Fibroblast of the conjunctiva (primary cell): ENCODE measurements at places on chromosomes 12 and 14.

- DNase-seq: no peak
These were observed 25.8 kb downstream of the LIMA1 start for GRCh38 chr12:50257236-50258166.

GRCh38 chr14:28570391-28570790, 196.2 kb upstream of the FOXG1 start:
- DNase-seq: no peak

DNA sequence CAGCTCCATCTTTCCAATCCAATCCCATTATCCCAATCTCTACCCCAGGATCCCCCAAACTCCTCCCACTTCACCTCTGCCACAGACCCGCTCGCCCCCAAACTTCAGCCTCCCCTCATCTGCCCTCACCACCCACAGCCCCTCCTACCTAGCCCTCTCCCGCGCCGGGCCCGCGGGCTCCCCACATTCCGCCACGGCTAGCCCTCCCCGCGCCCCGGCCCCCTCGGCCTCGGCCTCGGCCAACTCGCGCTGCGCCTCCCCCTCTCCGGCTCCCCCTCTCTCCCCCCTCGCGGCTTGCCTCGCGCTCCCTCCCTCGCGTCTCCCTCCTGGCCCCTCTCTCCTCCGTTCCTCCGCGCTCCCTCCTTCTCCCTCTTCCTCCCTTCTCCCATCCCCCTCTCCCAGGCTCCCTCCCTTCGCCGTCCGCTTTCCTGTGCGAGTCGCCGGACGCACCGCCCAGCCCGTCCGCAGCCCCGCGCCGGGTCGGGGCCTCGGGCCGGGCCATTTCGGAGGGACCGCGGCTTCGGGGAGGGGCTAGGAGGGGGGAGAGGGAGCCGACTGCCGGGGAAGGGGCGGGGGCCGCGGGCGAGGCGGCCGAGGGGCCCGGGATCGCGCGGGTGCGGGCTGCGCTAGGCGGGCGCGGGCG, at the start of gene ATN1:
TSS of gene ATN1 (plus strand) at position 581 of the 643 bp plus-strand sequence. CDS start 6,043 bp downstream, outside the sequence.
- DNase-seq: peak; percentile 70

DNA sequence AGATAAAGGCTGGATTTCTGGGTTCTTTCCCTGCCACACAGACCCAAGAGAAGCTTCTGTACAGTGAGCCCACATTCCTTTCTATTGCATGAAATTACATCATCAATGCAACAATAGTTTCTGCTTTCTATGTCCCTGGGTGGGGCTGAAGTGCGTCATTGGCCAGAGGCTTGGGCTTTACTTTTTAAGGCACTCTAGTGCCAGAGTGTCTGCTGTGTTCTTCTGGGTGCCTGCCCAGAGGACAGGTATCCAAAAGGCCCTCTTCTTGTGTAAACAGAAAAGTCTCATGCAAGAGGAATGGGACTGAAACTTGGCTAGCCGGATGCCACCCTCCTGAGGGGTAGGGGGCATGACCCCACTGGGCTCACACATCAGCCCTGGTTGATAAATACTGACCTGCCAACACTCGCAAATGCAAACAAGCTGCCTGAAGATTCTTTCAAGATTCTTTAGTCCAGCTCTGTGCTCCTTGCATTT, 5.9 kb downstream of the KRT86 start:
- DNase-seq: peak; percentile 96

DNA sequence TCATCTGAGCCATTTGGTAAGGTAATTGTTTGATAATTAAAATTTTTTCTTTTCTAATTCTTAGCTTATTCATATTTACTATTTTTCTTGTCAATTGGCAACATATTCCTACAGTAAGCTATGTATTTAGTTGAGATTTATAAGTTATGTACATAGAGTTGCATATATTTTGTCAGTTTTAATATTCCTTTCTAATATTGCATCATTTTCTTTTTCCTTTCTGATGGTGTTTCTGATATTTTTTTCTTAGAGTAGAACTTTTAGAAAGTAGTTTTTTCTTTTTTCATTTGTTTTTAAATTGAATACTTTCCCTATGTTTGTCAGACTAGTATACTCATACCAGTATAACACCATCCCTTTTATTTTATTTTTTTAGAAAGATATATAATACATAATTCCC, 131.3 kb downstream of the TTC6 start:
- no peak for DNase-seq

GRCh38 chr14:81246461-81247270, 25.9 kb upstream of the GTF2A1 start:
- DNase-seq: peak; percentile 80

- no peak for DNase-seq
These were observed 356.4 kb upstream of the SEL1L start for GRCh38 chr14:81890020-81890419.

DNA sequence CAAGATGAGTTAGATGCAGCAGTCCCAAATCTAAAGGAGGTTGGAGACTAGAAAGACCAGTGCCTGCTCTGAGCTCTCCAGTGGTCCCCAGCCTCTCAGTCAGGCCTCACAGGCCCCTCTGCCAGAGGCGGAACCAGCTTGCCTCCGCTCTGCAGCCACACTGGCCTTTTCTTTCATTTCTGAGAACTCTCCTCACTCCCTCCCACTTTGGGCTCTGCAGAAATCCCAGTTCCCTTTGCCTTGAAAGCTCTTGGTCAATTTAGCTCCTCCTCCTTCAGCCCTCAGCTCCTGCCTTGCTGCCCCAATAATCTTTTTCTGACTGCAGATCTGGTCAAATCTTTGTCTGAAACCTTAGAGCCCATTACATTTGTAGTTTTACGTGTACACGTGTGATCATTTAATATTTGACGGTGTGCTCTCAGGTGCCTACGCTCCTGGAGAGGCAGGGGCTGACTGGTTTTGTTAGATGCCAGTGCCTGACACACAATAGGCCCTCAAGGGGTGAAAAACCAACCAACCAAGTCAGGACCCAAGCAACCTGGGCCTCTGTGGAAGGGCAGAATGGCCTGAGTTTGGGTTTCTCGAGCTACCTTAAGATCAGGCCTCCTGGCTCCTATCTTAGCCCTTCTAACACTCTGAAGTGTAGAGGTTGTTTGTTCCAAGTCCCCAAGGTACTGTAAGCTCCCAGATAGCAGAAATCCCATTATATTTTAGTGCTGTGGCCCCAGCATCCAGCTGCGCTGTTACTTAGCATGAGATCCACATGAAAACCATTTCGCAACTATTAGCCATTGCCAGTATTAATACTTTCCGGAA, 1.1 kb upstream of the NUDT4 start:
- DNase-seq: no peak

- no peak for DNase-seq
These were observed 28.1 kb upstream of the PRICKLE1 start for GRCh38 chr12:42617622-42618021.

- no peak for DNase-seq
These were observed 244.0 kb upstream of the DAAM1 start for GRCh38 chr14:58944343-58944967.

- peak; percentile 32 for DNase-seq
These were observed 30.7 kb downstream of the DGLUCY start for GRCh38 chr14:91144425-91145145.

- DNase-seq: no peak
These were observed 59.8 kb upstream of the KRR1 start for GRCh38 chr12:75571204-75571603.

GRCh38 chr14:30034152-30034551, 106.5 kb upstream of the PRKD1 start:
- DNase-seq: no peak

DNA sequence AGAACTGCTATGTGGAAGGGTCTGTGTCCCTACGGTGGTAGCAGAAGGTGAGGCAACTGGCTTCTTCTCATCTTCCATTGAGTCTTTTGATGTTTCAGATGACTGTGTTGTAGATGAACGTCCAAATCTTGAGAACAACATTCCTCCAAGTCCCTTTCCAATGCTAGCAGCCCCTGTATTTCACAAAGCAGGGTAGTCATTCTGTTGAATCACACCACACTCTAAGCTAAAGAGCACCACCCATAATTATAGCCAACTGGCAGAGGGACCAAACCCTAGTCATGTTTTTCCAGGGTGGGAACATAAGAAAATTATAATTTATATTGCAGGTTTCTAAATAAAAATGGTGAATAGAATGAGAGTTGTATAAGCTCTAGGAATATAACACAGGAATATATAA, 98.7 kb downstream of the DDHD1 start:
- DNase-seq: no peak

DNA sequence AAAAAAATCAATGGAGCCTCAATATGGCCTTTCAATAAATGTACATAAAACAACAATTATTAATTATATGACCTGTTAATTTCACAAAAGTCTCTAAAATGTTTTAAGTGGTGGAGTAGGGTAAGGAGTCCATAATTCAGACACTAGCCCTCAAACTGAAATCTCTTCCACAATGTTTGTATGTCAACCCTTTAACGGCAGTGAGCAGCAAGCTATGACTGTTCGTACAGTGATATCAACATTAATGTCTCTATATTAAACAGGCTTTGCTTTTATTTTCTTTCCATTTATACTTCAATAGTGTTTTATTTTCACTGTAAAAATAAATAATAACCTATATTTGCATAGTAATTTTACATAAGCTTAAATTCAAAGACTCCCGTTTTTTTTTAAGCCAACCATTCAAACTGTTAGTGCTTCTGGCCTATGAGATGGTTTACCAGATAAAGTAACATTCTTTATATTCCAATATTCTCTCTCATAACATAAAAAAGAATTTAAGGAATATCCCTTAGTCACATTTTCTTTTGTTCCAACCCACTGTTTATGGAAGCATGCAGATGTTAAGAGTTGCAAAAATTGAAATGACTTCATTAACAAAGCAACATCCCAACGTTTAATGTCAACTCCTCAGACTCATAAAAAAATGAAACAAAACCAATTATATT, 2.3 kb downstream of the CDK17 start:
- no peak for DNase-seq

GRCh38 chr12:122517877-122518276, 8.9 kb downstream of the RSRC2 start:
- peak; percentile 74 for DNase-seq

GRCh38 chr12:39622306-39622705, 2.7 kb upstream of the ABCD2 start:
- DNase-seq: no peak

DNA sequence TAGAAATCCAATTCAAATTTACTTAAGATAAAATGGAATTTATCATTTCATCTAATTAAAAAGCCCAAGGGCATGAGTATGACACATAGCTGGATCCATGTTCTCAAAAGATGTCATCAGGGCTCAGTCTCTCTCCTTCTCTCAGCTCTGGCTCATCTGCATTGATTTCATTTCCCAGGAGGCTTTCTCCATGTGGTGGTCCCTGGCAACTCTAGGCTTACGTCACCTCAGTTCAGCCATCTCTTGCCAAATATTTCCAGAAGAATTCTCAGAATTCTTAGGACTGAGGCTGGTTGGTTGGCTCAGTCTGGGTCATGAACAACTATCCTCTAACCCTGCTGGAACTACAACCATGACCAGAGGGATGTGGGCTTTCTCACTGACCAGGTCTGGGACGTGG, 65.3 kb downstream of the FOS start:
- peak; percentile 8 for DNase-seq

DNA sequence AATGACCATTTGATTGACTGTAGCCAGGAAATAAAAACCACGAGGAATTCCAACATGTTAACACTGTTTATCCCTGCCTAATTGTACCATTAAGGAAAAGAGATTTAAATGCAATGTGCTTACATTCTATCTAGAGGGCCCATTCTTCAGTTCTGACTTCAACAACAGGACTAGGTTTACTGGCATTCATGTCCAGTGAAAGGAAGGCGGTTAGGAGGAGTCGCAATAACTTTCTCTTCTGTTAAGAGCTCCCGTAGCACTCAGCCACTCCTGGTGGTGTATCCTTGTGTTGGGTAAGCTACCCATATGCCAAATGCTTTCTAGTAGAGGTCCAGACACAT, 154.7 kb downstream of the STXBP6 start:
- DNase-seq: no peak

DNA sequence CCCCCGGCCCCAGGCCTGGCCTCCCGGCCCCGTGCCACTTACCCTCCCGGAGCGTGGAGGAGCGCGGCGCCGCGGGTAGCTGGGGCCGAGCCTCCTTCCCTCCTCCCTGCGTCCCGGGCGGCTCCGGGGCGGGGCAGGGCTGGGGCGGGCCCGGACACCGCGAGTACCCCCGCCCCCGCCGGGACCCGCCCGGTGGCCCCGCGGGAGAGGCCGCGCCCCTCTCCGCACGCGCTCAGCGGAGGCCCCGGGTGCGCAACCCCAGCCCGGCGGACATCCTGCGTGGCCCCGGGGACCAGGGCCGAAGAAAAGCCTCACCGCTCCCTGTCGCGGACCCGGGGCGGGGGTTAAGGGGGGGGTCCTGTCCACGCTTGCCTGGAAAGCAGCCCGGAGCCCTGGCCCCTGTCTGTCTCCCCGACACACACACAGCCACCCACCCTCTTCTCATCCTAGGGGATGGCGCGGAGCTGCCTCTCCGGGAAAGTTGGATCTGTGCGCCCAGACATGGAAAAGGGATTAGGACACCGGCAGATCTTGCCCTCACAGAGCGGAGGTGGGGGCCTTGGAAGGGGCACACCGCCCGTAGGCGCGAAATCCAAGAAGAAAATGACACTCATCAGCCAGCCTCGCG, at the start of gene SYNE3:
TSS of gene SYNE3 (minus strand) at position 97 of the 628 bp plus-strand sequence. CDS start 40,829 bp downstream, outside the sequence.
- DNase-seq: no peak

DNA sequence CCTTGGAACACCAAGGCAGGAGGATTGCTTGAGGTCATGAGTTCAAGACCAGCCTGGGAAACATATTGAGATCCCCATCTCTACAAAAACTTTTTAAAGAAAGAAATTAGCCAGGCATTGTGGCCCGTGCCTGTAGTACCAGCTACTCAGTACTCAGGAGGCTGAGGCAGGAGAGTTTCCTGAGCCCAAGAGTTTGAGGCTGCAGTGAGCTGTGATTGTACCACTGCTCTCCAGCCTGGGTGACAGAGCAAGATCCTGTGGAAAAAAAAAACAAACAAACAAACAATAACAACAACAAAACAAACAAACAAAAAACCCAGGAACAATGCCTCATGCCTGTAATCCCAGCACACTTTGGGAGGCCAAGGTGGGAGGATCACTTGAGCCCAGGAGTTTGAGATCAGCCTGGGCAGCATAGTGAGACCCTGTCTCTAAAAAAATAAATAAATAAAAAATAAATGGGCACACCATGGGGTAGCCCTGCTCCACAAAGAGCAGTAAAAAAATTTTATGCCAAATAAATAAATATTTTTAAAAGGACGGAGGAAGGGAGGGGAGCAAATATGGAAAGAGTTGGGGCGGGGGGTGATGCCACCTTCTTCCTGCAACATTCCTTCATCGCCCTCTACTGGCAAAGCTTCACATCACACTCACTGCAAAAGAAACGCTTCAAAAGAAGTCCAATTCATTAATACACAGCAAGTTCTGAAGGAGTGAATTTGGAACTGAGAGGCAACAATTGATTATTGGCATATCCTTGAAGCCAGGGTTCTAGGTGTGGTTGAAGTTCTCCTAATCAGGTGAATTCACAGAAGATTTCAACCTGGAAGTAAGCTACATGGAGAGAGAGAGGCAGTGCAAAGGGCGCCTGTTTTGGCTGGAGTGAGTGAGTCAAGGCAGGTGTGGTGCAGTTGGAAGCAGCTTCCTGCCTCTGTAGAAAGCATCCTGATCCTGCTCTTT, 8.8 kb upstream of the GNPTAB start:
- peak; percentile 34 for DNase-seq
